ENCODE measurements at places on chromosomes 4 and X.

GRCh38 chr4:76548704-76549103, 113.7 kb downstream of the SHROOM3 start:
- no peaks in the 10 kb centered on the region for H3K36me3 ChIP-seq
- DNase-seq: no peak
- peaks cover 34% of the 10 kb centered on the region for H3K4me1 ChIP-seq
- no peak overlapping the region for H3K27ac ChIP-seq
- no peaks in the 10 kb centered on the region for H3K27me3 ChIP-seq
- no peak overlapping the region for H3K4me3 ChIP-seq

DNA sequence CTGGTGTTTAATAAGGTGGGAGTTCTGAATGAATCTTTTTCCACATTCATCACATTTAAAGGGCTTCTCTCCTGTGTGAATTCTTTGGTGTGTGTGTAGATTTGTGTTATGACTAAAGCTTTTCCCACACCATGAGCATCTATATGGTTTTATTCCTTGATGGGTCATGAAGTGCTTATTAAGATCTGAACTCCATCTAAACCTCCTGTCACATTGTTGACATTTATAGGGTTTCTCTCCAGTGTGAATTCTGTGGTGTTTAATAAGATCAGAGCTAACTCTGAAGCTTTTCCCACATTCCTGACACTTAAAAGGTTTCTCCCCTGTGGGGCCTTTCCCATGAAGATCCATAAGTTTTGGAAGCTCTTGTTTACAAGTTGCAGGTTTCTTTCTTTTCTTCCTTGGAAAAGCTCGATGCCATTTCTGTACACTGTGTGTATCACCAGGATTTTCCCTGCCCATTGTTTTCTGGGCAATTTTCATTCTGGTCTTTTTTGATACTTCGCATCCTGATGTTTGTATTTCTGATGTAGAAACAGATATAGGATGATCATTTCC, 21.9 kb upstream of the ETDC start:
- DNase-seq: no peak
- H3K27me3 ChIP-seq: no peaks in the 10 kb centered on the region
- H3K4me1 ChIP-seq: no peaks in the 10 kb centered on the region
- peaks cover 4% of the 10 kb centered on the region for H3K36me3 ChIP-seq

DNA sequence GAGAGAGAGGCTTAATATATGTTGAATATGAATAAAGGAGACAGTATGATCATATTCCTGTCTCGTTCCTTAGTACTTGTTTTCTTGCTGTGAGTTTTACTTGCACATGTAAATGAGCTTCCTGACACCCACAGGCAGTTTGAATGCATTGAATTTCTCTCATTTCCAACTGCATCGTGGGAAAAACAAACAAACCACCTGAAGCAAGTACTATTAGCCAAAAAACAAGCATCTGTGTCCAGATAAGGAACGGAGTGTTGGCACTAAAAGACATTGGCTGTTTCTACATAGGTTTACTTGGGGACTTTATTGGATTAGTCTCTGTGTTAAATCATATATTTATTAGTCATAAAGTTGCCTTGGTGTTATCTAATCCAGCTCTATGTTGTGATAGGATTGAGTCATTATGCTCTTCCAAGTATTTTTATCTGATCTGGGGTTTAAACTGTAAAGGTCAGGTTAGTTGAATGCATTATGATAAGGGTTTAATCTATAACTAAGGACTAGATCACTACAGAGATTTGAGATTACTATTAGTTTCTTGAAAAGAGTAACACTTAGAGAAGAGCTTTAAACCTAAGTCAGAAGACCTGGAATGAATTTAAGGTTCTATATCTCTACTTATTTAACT, 339.0 kb upstream of the SPANXN4 start:
- no peak for DNase-seq
- H3K27ac ChIP-seq: no peak overlapping the region
- no peaks in the 10 kb centered on the region for H3K36me3 ChIP-seq
- no peaks in the 10 kb centered on the region for H3K27me3 ChIP-seq

DNA sequence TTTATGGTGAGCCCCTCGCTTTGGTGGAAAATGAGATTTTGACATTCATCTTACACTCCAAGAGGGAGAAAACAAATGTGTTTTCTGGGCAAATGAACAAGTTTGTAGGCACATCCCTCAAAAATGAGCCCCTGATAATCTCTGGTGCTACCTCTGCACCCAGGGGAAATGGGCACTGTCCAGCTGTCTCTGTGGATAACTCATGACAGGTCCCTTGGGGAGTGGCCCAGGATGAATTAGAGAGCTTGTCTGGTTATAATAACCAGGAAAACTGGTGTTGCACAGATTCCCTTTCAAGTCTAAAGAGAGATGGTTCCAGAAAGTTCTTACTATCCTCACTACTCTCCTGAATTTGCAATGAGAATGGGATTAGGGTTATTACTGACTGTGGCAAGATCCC, 7.5 kb downstream of the RASL11B start:
- H3K4me1 ChIP-seq: no peaks in the 10 kb centered on the region
- no peak overlapping the region for H3K4me3 ChIP-seq
- no peaks in the 10 kb centered on the region for H3K36me3 ChIP-seq
- no peaks in the 10 kb centered on the region for H3K27me3 ChIP-seq
- DNase-seq: no peak

- no peaks in the 10 kb centered on the region for H3K4me1 ChIP-seq
- H3K27me3 ChIP-seq: no peaks in the 10 kb centered on the region
- DNase-seq: peak; percentile 72
- H3K36me3 ChIP-seq: no peaks in the 10 kb centered on the region
- H3K4me3 ChIP-seq: no peak overlapping the region
These were observed 19.8 kb downstream of the C4orf50 start for GRCh38 chr4:5998333-5998936.
